ENCODE measurements at places on chromosomes 11 and 22.

DNA sequence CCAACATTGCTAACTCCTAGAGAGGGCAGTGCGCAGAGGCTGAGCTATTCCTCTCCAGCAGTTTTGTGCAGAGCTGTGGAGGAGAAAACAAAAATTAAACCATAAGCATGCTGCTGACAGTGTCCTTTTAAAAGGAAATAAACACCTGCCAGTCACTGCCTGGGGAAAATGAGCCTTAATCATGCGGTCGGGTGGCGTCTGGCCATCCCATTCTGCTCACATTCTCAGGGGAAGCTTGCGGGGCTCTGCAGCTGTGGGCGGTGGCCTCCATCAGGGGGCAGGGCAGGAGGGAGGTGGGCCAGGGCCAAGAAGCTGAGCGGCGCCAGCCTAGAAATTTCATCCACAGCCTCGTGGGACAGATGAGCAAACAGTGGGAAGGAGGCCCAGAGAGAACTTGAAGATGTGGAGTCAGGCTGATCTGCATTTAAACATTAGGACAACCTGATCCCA is 71.0 kb upstream of the TP53I11 start:
- peak; percentile 33 for DNase-seq

- no peak for DNase-seq
Measured at GRCh38 chr11:111598559-111598958, 3.7 kb upstream of the SIK2 start.

GRCh38 chr22:37623075-37624016 is 14.7 kb downstream of the GGA1 start:
- DNase-seq, result no peak

- DNase-seq, result no peak
Measured at GRCh38 chr22:43566021-43566420, 154.2 kb downstream of the MPPED1 start.

- DNase-seq, result no peak
Measured at GRCh38 chr22:32830957-32831356, 29.5 kb downstream of the TIMP3 start.

DNA sequence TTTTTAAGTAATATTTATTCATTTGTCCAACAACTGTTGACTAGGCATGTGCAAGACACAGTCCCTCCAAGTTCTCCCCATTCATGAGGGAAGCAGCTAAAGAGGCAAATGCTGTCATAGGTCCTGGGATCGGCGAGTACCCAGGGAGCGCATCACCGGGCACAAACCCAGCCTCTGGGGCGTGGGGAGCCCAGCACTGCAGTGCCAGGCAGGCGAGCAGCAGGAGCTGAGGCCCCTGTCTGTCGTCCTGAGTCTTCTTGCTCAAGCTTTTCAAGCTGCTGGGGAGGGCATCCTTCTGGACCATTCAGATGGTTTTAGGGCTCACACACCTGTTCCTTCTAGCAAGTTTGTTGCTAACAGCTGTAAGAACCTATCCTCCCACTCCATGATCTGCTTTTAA is 62.1 kb downstream of the PPFIA1 start:
- no peak for DNase-seq

DNA sequence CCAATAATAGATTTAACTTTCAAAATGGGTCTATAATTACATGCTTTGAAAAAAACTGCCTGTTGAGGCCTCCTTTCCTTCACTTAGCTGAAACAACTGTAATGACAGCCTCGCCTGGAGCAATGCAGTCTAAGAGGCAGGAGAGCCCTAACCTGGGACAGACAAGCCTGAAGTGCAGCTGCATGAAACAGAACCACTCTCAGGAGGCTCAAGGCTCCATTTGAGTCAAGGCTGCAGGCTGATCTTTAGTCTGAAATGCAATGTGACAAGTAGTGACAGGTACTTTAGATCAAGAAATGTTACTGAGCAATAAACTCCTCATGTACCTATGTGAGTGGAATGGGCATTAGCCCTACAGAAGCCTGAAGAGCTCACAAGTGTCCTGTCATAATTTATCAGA is 414.0 kb upstream of the LUZP2 start:
- no peak for DNase-seq

GRCh38 chr22:49094151-49094550 is 733.5 kb downstream of the BRD1 start:
- DNase-seq, result no peak

DNA sequence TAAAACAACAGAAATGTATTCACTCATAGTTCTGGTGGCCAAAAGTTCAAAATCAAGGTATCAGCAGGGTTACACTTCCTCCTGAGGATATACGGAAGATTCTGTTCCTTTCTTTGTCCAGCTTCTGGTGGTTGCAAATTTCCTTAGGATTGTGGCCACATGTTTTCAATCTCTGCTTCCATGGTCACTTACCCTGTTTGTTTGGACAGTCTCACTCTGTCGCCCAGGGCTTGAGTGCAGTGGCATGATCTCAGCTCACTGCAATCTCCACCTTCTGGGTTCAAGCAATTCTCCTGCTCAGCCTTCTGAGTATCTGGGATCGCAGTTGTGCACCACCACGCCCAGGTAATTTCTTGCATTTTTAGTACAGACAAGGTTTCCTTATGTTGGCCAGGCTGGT is 534.3 kb downstream of the KCNA4 start:
- DNase-seq, result no peak

GRCh38 chr11:72589802-72590761 is 84.1 kb downstream of the PDE2A start:
- no peak for DNase-seq

GRCh38 chr11:64084146-64084950 is 48.6 kb downstream of the FLRT1 start:
- no peak for DNase-seq

- DNase-seq, result no peak
Measured at GRCh38 chr11:121141066-121141465, 40.0 kb downstream of the TECTA start.

DNA sequence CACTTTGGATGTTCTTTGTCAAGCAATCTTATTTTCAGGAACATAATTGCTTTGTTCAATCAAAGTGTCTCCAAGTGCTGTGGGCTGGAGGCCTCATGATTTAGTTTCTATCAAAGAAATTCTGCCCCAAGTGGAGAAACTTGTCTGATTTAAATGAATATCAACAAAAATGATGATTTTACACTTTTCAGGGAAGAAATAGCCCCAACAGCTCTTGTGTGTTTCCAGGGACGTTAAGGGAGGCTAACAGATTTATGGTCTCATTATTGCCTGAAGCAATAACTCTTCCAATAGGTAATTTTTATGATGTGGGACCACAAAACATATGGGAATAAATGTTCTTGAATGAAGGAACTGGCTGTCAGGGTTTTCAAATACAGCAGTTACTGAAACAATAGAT is 699.1 kb downstream of the FAM181B start:
- no peak for DNase-seq

All from DMS79 (cell line).